Frontal cortex (tissue), 4 donors: ENCODE measurements at places on chromosomes 4 and X.

DNA sequence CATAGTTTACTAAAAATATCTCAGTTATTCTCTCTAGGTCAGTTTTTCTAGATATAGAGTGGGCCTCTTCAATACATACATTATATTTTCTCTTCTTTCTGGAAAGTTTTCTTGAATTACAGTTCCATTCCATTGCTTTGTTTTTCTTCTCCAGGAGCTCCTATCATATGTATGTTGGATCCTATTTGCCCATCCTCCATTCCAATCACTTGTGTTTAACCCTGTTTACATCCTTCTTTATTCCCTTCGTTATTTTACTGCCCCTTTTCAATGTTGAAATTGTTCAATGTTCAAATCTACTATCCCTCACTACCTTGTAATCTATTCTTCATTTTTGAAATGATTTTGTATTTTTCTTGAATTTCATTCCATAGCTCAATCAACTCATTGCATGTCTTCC is 97.4 kb downstream of the IRF2 start:
- no peak for DNase-seq

DNA sequence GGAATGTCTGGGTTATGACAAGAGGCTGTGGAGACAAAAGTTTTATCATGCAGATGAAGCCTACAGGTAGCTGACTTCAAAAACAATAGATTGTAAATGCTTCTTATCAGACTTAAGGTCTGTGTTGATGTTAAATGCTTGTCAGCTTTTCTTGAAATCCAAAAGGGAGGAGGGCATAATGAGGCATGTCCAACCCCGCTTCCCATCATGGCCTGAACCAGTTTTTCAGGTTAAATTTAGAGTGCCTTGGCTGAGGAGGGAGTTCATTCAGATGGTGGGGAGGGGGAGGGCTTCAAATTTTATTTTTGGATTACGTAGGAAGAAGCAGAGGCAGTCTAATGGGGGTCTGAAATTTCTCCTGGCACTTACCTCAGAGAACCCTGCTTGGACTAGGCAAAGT is 207.7 kb upstream of the HDX start:
- no peak for DNase-seq

DNA sequence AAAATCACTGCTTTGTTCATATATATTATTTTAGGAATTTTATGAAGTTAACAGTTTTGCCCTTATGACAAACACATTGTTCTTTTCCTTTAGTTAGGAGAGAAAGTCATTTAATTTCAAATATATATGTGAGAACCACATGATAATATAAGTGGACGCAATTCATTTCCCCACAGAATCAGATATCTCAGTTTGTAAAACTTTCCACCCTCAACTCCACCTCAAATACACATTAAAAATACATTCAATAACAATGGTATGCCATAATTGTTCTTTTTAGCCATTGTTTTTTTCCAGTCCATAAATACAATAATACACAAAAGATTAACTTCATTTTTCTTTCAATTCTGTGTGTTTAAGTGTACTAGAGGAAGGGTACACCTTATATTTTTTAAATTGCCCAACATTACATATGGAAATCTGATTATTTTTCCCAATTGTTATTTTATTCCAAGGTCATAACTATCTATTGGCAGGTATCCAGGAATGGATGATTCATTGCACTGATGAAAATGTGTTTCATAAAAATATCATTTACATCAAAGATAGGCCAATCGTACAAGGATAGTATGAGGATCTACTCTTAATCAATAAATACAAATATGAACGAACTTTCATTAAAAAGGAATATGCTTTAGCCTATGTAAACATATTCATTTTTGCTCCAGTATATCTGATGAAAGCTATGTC is 125.0 kb downstream of the PPP3CA start:
- no peak for DNase-seq

DNA sequence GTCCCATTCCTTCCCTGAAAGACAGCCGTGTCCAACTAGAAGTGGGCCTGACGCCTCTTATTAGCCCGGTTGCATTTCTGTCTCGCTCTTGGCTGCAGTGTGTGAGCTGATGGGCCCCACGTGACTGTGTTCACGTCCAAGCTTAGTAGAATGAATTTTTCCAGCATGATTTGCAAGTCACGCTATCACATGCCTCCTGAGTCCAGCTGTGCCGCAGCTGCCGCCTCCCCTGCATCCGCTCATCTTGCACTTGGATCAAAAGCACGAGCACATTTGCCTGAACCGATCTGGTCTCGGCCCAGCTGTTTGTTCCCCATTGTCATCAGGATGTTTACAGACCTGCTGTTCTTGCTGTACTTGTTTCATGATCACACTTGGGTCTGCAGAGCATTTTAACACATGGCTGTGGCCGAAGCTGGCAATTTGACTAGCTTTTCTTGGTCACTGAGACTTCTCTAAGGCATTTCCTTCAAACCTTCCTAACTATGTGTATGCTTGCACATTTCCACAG is 126.5 kb downstream of the KIT start:
- no peak for DNase-seq

- no peak for DNase-seq
These were observed 139.1 kb upstream of the PLAC1 start for GRCh38 chrX:134797390-134797700.

GRCh38 chr4:118033148-118034052 is 886 bp upstream of the NDST3 start:
- peak; percentile 54 for DNase-seq

DNA sequence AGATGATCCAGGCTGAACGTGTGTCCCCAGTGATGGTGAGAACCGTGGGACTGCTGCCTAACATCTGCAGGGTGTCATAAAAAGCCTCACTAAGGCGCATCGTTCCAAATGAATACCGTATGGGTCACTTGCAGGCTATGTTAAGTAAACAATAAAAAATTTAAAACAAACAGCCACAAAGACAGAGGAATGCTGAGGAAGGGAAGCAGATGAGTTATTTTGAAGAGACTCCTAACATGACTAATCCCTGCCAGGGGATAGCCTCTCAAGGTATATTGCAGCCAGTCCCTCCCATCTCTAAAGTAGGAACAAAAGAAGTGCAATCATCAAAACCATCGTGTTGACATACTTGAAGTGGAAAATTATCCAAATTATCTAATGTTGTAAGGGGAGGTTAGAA is 83.8 kb downstream of the UNC5C start:
- no peak for DNase-seq

- no peak for DNase-seq
These were observed 95.4 kb downstream of the GPR143 start for GRCh38 chrX:9670136-9670814.

DNA sequence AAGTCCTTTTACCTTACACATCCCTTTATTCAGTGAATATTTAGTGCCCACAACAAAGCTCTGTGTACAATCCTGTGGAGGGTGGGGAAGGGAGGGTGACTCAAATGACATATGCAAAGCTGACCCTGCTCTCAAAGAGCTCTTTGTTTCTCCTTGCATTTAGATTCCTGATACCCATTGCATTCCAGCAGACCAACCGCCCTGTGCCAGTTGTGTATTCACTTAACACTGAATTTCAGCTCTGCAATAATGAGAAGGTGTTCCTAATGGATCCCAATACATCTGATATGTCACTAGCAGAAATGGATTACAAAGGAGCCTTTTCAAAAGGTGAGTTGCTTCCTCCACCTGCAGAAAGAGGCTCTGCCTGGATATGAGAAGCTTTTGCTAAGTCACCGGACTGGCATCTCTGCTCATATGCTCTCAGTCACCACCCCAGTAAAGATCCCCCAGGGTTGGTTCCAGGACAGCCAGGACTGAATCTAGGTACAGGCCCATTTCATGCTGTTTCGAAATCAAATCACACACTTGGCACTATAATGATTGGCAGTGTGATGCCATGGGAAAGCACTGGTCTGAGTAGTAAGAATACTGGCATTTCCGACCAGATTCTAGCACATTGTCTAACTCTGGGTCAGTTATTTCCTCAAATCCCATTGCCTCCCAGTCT is 17.1 kb upstream of the ANXA3 start:
- DNase-seq = no peak
